GM10248 (cell line): ENCODE measurements at places on chromosomes 6 and 20.

DNA sequence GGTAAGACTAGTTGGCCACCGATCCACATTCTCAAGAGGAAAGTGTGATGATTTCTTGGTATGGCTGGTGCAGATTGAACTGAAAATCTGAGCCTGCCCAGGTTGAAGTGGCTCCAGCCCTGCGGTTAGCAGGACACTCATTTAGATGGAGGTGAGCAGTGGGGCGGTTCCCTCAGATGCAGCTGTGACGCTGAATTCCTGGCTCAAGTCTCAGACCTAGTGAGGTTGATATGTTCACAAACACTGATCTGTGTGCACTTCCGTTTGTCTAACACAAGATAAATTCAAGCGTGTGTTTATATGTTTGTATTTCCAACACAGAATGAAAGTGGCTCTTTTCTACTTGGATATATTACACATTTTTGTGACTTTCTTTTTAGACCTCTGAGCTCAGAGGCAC is 83.4 kb upstream of the FRMD1 start:
- no peak for DNase-seq

DNA sequence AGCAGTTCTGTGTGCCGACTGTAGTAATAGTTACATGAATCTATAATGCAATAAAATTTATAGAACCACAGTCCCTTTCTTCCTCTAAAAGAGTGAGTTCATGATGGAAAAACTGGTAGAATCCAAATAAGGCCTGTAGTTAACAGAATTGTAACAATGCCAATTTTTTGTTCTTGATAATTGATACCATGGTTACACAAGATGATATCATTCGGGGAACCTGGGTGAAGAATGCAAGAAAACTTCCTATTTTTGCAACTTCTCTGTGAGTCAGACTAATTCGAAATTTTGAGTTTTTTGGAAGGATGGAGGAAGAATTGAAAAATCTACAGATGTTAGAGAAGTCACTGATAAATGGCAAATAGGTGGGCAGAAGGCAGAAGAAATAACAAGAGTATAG is 381.8 kb downstream of the CDKAL1 start:
- no peak for DNase-seq

- no peak for DNase-seq
Measured at GRCh38 chr20:17818187-17818586, 118.4 kb downstream of the BANF2 start.

GRCh38 chr6:133288662-133289061 is 47.5 kb downstream of the EYA4 start:
- no peak for DNase-seq
